ENCODE measurements at places on chromosomes 6 and 20.

GRCh38 chr6:168001029-168001332 is 3.5 kb downstream of the KIF25 start:
- DNase-seq = no peak

- no peak for DNase-seq
Measured at GRCh38 chr6:108690326-108691049, 129.8 kb downstream of the FOXO3 start.

DNA sequence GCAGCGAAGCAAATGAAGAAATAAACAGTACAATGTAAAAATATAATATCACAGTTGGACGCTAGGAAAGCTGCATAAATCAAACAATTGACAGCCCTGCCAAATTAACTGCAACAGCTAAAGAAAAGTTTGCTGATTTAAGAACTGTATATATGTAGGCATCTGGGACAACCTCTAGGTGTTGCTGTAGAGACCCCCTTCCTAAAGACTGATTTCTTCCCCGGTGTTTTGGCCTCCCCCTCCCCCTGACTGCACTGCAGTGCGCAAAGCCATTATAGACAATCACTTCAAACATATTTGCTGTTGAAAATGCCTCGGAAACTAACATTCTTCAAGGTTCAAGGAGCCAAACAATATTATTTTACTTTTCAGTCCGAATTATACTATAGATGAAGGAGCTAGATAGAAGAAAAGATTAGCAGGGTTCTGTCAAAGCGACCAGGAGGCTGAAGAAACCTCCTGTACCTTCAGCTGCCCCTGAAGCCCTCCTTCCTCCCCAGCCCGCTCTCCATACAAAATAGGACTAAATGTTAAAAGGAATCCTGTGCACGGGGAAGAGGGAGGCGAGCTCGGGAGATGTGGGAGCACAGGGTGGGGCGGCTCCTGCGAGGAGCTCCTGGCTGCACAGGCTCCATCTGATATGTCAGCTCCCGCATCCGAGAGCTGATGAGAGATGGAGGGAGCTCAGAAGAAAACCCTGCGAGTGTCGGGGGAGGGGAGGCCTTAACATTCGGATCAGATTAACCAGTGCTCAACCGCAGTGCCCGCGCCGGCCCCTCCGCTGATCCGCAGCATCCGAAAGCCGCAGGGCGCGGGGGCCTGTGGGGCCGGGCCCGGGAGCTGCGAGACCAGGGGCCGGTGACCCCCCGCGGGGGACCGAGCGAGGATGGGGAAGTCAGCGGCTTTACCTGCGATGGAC is 822 bp downstream of the ELOVL4 start:
- no peak for DNase-seq

DNA sequence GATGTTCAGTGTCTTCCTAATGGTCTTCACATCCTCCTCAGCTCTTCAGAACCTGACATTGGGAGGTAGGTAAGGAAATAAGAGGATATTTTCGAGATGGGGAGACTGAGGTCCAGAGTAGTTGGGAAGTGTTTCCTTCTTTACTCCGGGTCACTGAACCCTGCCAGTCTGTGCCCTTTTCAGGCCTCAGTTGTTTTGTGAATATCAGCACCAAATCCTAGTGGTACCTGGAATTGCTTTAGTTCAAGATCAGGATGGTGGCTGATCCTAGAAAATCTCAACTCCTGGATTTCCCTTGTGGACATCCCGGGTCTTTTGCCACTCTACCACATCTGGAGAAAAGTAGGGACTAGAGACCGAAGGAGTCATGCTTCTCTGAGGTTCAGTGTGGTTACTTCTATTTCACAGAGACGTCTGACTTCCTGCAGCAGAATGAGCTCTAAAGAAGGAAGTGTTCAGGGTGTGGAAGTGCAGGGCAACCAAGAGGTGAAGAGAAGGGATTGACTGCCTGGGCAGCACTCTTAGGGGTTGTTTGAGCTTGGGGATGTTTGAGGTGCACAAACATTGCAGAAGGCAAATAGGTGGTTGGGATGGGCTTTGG is 995 bp downstream of the STK4 start:
- no peak for DNase-seq

- DNase-seq = no peak
Measured at GRCh38 chr6:116286773-116287358, 7.1 kb upstream of the TSPYL1 start.

DNA sequence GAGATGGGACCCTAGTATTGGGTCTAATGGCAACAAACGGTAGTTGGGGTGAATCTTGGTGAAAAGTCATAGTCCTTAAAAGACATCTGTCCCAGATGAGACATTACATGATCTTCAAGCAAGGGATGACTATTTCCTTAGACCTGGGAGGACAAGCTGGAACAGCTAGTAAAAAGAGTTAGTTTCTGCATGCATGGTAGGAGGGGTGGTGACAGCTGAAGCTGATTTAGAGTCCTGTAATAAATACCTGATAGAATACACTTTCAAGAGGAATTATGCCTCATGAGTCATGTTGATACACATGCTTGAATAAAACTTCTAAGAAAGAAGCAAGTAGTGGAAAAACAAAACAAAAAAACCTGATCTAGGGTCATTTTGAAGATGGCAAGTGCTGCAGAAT is 247.4 kb downstream of the CD109 start:
- no peak for DNase-seq

GRCh38 chr6:136918706-136919105 is 3.4 kb upstream of the SLC35D3 start:
- DNase-seq = no peak

DNA sequence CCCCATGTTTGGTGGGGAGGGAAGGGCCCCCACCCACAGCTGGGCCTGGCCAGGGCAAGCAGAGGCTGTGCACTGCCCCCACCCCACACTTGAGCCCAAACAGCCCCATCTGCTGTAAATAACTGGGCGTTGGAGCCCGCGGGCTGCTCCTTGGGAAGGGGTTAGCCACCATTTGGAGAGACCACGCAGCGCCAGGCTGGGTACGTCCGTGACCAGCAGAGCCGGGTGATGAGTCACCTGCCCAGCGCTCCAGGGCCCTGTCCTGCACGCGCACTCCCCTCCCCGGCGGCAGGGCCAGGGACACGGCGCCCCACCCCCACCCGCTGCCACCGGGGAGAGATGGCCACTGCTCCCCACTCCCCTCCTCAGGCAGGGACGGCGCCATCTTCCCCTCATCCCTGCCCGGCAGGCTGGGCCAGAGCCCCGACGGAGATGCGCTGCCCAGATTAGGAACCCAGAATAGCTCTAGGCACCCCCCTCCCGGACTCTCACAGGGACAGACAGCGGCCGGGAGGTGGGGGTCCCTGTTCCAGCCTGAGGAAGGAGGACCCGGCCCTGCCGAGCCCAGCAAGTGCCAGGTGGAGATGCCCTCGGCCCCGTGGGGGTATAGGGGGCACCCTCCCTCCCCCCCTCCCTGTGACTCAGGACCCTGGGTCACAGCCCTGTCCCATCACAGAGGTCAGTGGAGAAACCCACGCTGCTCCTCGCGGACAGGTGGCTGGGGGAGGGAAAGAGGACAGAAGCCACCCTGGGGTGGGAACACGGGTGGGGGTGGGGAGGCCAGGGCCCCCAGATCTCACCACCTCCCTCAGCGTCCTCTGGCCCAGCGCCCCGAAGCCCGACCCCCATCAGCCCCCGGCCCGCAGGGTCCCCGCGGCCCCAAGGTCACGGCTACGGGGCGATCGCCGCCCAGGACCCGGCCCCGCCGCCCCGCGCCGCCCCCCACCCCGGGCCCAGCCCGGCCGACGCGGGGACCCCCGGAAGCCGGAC is 642 bp downstream of the EEF1A2 start:
- DNase-seq = no peak

- DNase-seq = no peak
Measured at GRCh38 chr6:45789238-45789637, 226.4 kb downstream of the CLIC5 start.

- no peak for DNase-seq
Measured at GRCh38 chr6:137722749-137723272, 144.2 kb upstream of the TNFAIP3 start.

DNA sequence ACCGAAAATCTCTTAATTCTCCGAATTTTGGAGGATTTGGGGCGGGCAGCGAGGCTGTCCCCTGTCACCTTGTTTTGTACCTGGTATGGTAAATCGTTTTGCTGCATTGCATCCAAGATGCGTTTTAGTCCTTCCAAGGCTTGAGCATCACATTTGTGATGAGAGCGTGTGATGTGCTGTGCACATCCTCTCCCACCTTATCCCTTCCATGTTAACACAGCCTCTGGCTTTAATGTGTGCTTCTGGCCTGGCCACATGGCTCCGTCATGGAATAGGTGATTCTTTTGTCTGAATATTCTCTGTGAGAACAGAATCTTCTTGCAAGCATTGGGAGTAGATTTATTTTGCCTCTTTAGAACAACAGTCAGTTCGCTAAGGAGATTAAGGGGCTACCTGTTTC is 763 bp downstream of the TMEM14A start:
- DNase-seq = no peak

Data from activated T-helper 1 cell treated with anti-CD3 and anti-CD28 coated beads, Interleukin-2, amount 50 U/mL, for 16 hours (primary cell).